ENCODE measurements at places on chromosomes 1 and 21.

- no peak for DNase-seq
Measured at GRCh38 chr1:221473411-221473810, 268.5 kb downstream of the DUSP10 start.

DNA sequence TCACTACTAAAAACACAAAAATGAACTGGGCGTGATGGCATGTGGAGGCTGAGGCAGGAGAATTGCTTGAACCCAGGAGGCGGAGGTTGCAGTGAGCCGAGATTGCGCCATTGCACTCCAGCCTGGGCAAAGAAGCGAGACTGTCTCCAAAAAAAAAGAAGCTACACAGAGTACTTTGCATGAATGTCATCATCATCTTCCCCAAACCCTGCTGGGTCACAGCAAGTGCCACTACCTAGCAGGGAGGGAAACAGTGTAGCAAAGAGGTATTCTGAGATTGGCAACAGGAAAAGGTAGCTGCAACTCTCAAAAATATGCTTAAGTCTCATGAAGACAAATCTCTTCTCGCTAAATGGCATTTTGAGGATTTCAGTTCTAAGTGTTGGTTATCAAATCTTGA is 12.8 kb downstream of the NDC1 start:
- DNase-seq, result no peak

DNA sequence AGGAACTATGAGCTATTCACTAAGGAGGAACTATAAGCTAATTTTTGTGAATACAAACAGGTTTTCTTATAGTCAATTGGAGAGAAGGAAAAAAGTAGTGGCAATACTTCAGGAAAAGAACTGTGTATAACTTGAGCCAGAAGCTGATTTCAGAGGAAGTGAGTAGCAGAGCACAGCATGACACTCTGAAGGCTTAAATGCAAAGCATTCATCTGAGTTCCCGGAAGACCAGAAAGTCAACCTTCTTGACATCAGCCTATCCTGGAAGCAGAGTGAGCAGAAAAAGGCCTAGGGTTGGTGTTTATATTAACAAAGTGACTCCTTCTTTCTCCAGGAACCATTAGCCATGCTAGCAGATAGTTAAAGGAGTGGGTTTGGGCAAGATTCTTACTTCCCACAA is 545.2 kb downstream of the MRPL39 start:
- DNase-seq, result no peak

DNA sequence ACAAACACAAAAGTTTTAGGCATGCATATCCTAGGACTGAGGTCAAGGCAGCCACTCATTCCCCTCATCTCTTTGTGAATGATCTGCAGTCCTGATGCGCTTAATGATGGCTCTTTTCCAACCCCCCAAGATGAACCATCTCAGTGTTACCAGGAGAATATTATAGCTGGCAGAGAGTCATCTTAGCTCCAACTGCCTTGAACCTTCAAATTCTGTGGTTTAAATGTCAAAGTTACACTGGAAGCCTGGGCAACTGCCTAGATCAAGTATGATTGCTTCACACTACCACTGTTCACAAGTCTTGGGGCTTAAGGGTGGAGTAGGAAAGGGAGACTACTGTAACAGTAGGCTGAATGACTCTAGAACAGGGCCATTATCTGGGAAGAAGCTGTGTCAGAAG is 8.0 kb upstream of the MYBPHL start:
- DNase-seq, result no peak

DNA sequence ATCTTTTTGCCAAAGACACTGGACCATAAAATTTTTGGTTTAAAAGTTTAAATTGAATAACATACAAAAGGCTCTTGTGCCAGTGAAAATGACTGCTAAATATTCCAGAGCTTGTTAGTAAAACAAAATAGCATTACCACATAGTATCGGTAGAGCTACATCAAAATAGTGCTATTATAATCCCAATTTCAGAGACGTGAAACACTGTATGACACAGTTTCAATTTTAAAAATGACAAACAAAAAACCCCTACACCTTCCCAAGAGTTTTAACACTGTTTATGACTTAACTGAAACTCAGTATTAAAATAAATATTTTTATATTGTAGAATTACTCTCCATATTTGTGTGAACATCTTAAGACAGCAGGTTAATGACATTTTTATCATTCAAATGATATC is 7.0 kb downstream of the SLC30A1 start:
- DNase-seq, result no peak

DNA sequence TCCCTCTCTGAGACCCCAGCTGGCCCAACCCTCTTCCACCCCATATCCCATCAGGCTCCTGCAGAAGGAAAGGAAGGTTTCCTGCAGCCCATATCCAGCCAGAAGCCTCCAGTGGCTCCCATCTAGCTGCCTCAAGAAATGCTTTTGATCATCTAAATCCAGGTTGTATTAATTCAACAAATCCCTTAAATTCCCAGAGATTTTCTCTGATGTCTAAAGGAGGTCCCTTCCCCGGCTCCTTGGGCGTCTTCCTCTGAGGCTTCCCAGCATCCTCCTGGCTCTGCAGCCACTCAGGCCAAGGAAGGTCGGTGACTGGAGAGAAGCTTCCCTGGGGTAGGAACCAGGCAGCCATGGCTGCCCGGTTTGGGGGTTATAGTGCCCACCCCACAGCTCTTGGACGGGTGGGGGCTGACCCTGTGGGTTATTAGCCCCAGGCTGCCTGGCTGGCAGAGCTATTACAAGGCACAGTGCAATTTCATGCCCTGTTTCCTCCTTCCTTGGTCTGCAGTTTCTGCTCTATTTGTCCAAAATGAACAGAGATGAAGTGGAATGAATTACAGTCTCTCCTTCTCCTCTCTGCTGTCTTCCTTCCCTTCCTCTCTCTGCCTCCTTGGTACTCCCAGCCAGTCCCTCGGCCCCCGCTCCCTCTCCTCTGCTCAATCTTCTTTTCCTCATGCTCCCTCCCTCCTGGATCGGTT is 34.8 kb upstream of the DISP3 start:
- DNase-seq, result no peak

GRCh38 chr1:6619045-6619444 is 5.5 kb downstream of the PHF13 start:
- DNase-seq, result no peak

DNA sequence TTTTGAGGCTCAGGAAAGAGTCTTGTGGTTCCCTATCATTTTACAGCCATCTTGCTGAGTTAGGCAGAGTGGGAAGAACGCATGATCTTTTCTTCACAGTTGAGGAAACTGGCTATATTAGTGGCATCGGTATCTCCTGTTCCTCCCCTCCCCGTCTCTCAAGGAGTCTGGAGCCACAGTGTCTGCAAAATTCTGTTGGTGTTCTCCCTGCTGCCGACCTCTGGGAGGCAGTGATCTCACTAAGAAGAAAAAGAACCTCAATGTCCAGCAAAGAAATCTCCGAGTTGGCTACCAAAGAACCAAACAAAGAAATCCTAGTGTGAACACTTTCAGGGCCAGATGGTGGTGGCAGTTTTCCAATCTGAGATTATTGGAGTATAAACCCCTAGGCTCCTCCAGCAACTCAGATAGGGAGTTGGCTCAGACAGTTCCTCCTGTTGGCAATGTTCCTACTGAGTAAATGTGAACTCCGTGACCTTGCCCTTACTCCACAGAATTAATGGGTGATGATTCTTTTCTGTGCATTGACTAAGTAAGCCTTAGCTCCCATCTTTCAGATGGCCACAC is 41.2 kb downstream of the PRAMEF20 start:
- DNase-seq, result no peak

DNA sequence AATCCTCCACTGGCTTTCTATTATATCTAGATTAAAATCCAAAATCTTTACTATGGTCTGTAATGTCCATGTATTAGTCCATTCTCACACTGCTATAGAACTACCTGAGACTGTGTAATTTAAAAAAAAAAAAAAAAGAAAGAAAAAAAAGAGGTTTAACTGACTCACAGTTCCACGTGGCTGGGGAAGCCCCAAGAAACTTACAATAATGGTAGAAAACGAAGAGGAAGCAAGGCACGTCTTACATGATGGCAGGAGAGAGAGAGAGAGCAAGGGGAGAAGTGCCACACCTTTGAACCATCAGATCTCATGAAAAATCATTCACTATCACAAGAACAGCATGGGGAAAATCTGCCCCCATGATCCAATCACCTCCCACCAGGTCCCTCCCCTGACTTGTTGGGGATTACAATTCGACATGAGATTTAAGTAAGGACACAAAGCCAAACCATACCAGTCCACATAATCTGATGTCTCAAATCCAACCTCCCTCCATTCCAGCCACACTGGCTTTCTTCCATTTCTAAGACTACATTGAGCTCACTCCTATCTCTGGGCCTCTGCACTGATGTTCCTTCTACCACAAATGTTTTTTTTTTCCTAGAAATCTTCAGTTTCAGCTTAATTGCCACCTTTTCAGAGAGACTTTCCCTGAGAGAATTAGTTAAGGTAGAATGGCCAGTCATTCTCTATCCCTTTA is 92.4 kb downstream of the EIF4G3 start:
- peak; percentile 9 for DNase-seq

GRCh38 chr1:66217021-66217420 is 316.9 kb upstream of the SGIP1 start:
- DNase-seq, result no peak

GRCh38 chr1:97943354-97943753 is 22.5 kb upstream of the DPYD start:
- DNase-seq, result no peak
